ENCODE measurements at places on chromosomes 6 and 20. TPM values are rescaled to one million over a fixed set of nuclear protein-coding genes. Genes with fewer than 3 reads are reported as not detected.

DNA sequence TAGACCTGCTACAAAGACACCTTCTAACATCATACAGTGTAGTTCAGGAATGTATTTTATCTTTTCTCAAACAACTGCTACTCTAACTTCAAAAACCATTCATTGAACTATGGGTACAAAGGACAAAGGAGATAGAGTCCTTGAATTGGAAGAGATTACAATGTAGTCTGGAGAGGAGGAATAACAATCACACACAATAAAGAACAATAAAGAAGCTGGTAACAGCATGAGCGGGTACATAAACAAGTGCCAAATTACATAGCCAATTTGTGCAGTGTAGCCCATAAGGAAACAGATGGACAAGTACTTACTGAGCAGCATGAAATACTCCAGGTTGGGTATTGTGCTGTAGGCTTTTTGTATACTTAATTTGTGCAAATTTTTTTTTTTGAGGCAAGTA, 44.3 kb downstream of the OSTM1 start:
- DNase-seq = no peak

ANKRD66 gene
- not detected for polyA plus RNA-seq

TMEM151B gene
- 1.2 TPM for polyA plus RNA-seq

GRCh38 chr6:5389086-5389745, 127.9 kb downstream of the FARS2 start:
- no peak for DNase-seq

ZNF165 gene
- 1.1 TPM for polyA plus RNA-seq

DEFB132 gene
- 0.03 TPM for polyA plus RNA-seq

DNA sequence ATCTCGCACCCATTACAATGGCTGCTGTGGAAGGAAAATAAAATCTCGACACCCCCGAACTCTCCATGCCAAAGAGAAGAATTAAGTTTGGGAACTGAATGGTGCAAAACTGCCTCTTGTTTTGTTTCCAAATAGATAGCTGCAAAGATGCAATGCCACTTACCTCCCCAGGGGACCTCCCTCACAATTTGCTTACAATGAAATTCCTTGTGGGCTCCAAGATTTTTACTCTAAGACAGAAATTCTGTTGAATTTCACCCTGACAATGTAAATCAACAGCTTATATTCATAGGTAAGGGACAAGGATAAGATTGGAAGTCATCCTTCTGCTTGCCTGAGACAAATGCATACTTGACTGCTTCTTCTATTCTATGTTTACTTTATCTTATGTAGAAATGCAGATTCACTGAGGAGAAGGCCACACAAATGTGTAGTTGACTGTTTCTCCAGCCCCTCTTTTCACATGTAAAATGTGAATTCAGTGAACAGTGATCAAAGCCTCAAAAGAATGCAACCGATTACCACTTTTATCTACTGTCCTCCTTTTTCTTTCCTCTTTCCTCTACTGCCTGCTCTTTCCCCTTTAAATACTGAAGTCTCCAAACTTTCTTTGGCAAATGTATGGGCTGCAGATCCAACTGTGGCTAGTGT, 36.6 kb downstream of the ADGRF4 start:
- no peak for DNase-seq

DNA sequence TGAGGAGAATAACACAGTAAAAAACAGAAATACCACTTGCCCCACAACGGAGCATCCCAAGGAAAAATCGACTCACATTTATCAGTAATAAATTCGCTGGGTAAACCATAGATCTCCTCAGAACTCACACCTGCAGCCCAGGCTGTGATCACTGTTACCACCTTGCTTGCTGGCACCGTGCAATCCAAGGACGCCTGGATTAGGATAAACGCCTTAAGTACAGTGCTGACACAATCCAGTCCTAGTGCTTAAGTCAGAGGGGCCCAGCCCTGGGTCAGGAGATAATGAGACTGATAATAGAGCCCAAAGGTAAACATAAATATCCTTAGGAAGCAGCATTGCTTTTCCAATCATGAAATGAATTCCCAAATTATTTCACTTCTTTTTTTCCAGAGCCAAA, 62.5 kb downstream of the EPB41L2 start:
- no peak for DNase-seq

DNA sequence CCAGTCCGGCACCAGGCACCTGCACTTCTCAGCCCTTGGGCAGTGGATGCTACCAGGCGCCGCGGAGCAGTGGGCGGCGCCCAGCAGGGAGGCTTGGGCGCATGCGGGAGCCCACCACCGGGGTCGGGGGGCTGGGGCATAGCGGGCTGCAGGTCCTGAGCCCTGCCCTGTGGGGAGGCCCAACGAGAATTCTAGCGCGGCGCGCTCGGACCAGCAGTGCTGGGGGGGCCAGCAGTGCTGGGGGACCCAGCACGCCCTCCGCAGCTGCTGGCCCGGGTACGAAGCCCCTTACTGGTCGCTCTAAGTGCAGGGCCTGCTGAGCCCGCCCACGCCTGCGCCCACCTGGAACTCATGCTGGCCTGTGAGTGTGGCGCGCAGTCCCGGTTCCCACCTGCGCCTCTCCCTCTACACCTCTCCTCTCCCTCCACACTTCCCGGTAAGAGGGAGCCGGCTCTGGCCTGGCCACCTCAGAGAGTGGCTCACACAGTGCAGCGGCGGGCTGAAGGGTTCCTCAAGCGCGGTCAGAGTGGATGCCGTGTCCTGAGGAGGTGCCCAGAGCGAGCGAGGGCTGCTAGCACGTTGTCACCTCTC, 28.5 kb upstream of the SERPINB1 start:
- no peak for DNase-seq

DNA sequence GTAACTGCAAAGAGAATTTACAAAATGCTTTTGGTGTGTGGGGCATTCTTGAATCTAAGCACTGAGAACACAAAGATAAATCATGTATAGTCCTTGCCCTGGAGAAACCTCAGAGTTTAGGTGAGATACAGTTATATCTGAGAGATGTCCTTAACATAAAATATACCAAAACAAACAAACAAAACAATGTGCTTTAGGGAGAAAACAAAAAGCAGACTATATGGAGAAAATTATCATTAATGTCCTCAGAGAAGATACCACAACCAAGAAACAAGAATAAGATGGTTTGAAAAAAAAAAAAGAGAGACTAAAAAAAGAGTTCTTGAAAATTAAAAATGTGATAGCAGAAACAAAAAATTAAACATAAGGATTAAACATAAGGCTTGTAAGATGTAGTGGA, 8.0 kb downstream of the KIF13A start:
- DNase-seq = no peak

PCSK2 gene
- polyA plus RNA-seq = 36.7 TPM

- peak; percentile 51 for DNase-seq
Measured at GRCh38 chr6:132300323-132300949, 100.8 kb downstream of the MOXD1 start.

POU3F2 gene
- 0.04 TPM for polyA plus RNA-seq

PREP gene
- 14.2 TPM for polyA plus RNA-seq

ISM1 gene
- polyA plus RNA-seq = 2.1 TPM

All from adrenal gland (tissue), 19 donors.